ENCODE measurements at places on chromosomes 7 and 10. TPM values are rescaled to one million over a fixed set of nuclear protein-coding genes. Genes with fewer than 3 reads are reported as not detected.

GRCh38 chr10:121063744-121064143 lies 212.6 kb downstream of the WDR11 start:
- H3K36me3 ChIP-seq: no peaks in the 10 kb centered on the region
- no peaks in the 10 kb centered on the region for H3K4me1 ChIP-seq
- H3K4me3 ChIP-seq: no peak overlapping the region
- no peak overlapping the region for H3K27ac ChIP-seq
- H3K27me3 ChIP-seq: peaks cover 3% of the 10 kb centered on the region

DNA sequence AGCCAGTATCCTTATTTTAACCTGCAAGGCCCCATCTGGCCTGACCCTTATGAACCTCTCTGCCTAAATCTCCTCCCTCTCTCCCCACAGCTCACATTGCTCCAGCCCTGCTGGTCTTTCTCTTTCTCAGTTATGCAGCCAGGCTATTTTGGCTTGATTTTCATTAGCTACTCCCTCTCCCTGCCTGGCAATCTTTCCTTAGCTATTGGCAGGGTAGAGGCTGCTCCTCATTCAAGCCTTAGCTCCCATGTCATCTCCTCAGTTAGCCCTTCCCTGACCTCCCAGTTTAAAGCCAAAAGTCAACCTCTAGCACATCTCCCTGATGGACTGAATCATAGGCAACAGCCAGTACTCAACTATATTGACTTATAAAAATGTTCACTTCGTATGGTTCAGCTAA lies 214.4 kb upstream of the CELF2 start:
- H3K36me3 ChIP-seq: no peaks in the 10 kb centered on the region
- H3K4me3 ChIP-seq: no peak overlapping the region
- no peak overlapping the region for H3K27ac ChIP-seq
- DNase-seq: no peak
- peaks cover 3% of the 10 kb centered on the region for H3K27me3 ChIP-seq

- no peaks in the 10 kb centered on the region for H3K36me3 ChIP-seq
- H3K27me3 ChIP-seq: peaks cover 19% of the 10 kb centered on the region
- H3K27ac ChIP-seq: no peak overlapping the region
- H3K4me1 ChIP-seq: peaks cover 2% of the 10 kb centered on the region
- no peak overlapping the region for H3K4me3 ChIP-seq
- no peak for DNase-seq
Observed at GRCh38 chr10:87722716-87723115, 63.0 kb downstream of the PAPSS2 start.

SUGCT gene
- 0.76 TPM for total RNA-seq

Data from activated CD4-positive, alpha-beta memory T cell treated with anti-CD3 and anti-CD28 coated beads for 36 hours (primary cell).